ENCODE measurements at places on chromosomes 1 and 21.

DNA sequence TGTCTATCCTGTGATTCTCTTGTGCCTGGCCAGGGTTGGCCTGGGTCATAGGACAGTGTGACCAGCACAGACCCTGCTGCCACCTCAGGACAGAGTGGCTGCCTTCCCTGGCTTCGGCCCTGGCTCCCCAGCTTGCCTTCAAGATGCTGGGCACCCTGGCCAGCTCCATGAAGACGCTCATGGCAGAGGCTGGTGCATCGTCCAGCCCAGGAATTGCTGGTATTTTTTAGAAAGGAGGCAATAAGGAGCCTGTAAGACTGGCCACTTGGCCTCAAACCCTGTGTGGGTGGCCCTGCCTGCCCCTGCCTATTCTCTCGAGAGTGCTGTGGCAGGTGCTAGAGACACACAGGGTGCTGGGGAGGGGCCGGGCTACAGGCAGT is 70.4 kb upstream of the ACTRT2 start:
- no peak for DNase-seq

DNA sequence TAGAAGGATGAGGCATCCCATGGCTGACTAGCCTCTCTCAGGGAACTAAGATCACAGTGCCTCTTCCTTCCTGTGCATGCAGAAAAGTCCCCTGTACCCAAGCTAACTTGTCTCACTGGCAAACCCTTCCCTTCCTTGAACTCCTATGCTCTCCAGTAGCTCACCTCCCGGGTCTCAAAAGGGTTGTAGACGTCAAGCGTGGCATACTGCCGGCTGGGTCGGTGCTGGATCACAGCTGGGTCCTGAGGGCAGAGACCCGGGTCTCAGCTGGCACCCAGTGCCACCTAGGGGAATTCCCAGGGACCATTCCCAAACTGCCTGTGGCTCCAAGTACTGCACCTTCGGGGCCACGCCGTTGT is 688 bp downstream of the SCAMP3 start:
- DNase-seq = no peak

DNA sequence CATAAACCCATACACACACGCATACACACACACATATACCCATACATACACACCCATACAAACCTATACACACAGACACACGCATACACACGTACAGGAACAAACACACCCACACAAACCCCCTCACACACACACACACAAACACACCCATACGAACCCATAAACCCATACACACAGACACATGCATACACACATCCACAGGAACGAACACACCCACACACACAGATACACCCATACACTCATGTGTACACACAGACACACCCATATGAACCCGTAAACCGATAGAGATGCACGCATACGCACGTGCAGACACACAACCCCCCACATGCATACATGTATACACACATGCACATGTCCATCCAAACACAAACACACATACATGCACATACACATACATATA is 9.5 kb downstream of the WNT9A start:
- DNase-seq = no peak

GRCh38 chr1:8782001-8782620 is 35.3 kb downstream of the RERE start:
- no peak for DNase-seq

DNA sequence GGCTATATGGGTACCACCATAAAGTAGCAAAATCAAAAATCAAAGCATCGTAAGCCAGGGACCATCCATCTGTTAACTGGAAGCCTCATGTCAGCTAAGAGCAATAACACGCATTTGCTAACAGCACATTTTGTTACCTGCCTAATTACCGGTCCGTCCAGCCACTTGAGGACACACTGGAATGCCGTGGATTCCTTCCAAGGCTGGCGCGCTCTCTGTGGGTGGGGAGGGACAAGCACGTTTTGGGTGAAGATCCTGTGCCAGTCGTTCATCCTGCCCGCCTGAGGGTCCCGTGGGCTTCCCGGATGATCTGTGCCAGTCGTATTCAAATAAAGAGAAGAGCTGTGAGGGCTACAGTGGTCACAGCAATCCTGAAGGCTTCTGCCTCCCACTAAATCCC is 6.2 kb downstream of the NPHP4 start:
- no peak for DNase-seq

DNA sequence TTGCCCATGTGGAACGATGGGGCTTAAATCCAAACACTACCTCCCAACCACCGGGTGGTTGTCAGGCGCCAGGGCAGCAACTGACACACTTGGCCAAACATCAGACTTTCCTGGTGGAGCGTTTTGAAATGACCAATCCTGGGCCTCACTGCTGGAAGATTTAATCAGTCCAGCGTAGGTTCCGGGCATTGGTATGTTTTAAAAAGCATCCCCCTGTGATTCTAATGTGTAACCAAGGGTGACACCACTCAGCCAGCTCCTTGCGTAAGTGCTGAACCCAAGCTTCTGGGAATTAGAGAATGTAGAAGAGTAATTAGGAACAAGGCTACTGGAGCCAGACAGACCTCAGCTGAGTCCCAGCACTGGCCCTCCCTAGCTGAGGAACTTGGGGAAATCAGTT is 44.8 kb upstream of the KAZN start:
- DNase-seq = no peak

DNA sequence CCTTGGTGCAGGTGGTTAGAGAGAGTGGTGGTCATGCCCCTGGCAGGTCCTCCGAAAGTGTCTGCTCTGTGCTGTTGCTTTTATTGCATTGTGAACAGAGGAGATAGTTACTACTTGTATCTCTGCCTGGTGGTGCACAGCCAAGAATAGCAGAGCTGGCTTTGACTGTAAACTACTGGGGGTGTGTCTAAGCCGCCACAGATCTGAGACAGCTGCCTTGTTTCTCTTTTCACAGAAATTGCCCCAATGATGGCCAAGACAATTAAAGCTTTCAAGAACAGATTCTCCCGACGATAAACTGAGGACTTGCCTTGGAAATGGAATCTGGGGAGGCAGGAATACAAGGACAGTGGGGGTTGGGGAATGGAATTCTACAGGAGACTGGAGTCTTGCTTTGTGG is 16.0 kb downstream of the ELOA start:
- peak; percentile 79 for DNase-seq

GRCh38 chr1:12436817-12437599 is 181.0 kb downstream of the DHRS3 start:
- DNase-seq = no peak

DNA sequence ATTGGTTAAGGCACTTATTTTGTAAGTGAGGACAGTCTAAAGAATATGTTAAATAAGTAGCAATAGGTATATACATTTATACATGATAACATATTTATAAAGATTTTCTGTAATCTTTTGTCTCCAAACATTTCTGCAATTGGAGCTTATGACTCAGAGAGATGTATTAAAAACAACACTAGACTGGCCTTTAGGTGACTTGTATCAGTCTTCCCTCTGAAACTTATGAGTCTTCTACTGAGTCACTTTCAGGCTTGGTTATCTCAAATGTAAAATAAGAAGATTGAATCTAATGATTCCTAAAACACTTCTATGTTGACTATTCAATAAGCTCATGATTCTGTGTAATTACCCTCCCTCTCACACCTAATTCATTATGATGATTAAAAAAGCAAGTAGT is 672.6 kb upstream of the NEGR1 start:
- DNase-seq = no peak

DNA sequence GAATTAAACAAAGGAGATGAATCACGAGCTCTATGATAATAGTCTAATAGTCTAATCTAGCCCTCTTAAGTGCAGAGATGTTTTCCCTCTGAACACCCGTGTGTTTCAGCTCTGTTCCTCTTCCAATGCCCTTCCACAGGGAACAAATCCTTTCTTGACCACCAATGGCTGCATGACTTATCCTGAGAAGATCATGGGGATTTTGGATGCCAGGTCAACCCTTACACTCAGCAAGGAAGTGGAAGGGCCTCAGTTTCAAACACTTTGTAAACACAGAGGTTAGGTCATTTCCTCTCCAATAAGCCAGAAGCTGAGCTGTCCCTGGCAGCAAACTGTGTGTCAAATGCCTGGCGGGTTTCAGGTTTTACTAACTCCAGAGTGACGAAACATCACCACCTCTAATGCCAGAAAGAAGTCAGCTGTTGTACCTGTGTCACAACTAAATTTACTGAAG is 200.0 kb downstream of the GABPA start:
- DNase-seq = no peak

DNA sequence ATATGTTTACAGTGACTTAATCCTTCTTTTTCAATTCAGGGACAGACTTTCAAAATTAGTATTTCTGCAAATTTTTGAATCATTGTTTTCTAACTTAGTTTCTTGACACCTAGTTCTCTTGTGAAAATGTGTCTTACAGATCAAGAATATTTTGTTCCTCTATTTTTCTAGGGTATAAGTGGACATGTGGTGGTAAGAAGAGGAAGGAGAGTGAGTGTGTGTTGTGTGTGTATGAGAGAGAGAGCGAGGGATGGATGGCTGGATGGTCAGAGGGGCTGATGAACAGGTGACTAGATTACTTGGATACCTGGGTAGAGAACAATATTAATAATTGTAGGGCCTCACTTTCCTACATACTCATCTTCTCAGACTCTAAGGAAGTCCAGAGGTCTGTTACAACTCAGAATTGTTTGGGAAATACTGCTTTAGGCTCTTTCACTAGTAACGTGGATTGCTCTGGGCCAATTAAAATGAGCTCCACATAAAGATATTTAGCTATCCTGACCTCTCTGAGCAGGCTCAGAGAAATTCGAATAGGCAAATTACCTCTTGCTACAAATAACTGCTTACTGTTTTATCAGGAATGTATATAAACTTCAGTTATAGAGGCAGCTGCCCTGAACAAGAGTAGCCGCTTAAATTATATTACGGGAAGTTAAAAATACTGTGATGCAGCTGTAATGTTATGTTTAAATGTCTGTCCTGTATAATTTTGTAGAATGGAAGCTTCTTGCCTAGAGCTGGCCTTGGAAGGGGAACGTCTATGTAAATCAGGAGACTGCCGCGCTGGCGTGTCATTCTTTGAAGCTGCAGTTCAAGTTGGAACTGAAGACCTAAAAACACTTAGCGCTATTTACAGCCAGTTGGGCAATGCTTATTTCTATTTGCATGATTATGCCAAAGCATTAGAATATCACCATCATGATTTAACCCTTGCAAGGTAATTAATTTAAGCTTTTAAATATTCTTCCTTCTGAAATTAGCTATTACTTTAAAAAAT is 19.7 kb downstream of the GPSM2 start:
- no peak for DNase-seq

DNA sequence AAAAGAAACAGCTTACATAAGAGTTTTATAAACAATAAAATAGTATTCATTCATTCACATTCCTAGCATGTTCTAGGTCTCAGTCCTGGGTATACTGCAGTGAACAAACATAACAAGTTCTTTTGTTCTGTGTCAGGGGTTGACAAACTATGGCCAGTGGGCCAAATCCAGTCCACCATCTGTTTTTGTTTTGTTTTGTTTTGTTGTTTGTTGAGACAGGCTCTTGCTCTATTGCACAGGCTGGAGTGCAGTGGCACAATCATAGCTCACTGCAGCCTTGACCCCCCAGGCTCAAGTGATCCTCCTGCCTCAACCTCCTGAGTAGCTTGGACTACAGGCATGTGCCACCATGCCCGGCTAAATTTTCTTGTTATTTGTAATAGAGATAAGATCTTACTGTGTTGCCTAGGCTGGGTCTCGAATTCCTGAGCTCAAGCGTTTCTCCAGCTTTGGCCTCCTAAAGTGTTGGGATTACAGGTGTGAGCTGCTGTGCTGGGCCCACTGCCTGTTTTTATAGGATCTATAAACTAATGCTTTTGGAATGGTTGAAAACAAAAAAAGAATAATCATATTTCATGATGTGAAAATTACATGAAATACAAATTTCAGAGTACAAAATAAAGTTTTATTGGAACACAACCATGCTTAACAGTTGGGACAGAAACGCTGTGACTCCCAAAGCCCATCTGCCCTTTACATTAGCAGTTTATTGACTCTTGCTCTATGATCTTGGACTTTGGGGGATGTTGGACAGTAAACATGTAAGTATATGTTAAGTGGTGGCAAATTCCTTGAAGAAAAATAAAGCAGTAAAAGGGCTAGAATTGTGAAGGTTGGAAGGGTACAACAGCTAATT is 17.9 kb downstream of the CAPZA1 start:
- no peak for DNase-seq

GRCh38 chr1:74629283-74629682 is 44.3 kb downstream of the ERICH3 start:
- DNase-seq = no peak

GRCh38 chr21:45631540-45631939 is 12.0 kb upstream of the PCBP3 start:
- DNase-seq = no peak

DNA sequence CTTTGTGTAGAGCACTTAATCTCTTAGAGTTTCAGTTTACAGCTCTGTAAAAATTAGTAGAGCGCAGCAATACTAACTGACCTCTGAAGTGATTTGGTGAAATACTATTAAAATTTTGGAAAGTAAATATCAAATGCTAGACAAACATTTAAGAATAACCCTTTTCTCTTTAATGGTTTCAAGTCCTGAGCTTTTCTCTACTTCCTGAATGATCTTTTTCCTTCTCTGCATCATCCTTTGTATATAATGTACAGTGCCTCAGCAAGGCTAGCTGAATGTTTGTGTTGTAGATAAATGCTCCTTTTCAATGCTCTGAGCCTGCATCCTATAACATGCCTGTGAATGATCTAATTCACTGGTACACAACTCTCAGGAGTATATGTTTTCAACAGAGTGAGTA is 272.9 kb downstream of the ADGRL2 start:
- no peak for DNase-seq

GRCh38 chr21:45322960-45323461 is 35.3 kb upstream of the POFUT2 start:
- no peak for DNase-seq

Measured in testis (tissue), 5 donors.